ENCODE measurements at places on chromosomes 2 and 18.

DNA sequence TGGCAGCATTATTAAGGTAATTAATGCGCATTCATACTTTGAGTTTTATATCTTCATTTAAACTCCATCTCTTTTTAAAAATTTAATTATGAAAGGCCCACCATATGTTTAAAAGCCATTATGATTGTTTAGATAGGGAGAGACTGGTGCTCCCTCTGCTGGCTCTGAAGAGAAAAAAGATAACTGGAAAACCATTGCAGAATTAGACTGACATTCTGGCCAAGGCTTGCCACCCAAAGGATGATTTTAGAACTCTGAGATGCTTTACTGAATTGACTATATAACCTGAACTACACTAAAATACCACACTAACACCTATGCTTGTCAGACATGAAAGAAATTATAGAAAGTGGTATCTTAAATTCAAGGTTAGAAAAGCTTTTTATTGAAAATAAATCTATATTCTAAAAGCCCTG lies 127.6 kb upstream of the SPOPL start:
- peak; percentile 20 for DNase-seq

- no peak for DNase-seq
Measured at GRCh38 chr2:120819720-120820210, 84.1 kb downstream of the GLI2 start.

DNA sequence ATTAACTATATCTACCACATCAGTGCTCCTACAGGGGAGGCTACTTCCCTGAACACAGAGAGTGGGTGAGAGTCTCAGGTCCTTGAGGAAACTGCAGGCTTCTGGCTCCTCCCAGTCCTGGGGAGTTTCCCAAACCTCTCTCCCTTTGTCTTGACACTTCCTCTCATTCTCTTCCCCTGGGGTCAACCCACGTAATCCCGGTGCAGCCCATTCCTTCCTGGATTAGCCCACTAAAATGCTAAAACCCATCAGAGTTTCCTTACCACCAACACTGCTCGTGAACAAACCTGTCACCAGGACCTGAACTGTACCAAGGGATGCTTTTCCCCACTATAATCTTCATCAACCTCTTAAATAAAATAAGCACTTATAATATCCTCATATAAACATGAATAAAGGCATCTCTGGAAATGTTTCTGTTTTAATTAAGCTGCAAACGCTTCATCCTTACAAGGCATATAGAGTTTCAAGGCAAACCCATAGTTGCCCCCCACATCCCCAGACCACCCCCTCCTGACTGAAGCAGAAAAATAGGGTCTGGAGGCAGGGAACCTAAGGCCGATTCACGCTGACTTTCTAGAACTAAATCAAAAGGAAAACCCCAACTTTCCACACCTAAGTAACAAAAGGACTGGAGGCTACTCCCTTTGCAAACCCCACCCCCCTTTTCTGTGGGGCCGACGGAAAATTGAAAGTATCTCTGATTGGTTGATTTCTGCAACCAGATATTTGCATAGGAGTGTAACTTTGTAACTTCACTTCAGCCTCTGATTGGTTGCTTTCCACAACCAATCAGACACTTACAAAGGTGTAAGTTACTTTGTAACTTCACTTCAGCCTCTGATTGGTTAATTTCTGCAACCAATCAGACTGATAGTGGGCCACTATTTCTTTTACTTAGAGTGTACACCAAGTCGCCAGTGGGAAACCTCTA lies 19.0 kb downstream of the TMSB10 start:
- no peak for DNase-seq

GRCh38 chr2:181305301-181306123 lies 151.7 kb upstream of the ITGA4 start:
- DNase-seq: no peak

DNA sequence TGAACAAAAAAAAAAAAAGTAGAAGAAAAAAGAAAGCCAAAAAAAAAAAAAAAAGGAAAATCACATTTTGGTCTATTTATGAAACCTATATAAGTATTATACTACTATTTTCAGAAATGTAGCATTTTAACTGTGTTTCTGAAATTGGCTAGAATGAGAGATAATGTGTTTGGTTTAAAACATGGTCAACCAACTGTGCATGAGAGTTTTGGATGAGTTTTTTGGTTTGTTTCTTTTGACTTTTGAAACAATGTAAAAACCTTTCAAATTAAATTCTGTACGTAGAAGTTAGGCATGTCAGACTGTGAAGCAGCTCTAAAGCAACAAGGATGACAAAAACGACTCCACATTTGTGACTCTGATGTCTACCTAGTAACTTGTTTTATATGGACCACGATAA lies 34.6 kb downstream of the SPC25 start:
- no peak for DNase-seq

GRCh38 chr2:199772035-199772976 lies 78.7 kb downstream of the FTCDNL1 start:
- DNase-seq: no peak

DNA sequence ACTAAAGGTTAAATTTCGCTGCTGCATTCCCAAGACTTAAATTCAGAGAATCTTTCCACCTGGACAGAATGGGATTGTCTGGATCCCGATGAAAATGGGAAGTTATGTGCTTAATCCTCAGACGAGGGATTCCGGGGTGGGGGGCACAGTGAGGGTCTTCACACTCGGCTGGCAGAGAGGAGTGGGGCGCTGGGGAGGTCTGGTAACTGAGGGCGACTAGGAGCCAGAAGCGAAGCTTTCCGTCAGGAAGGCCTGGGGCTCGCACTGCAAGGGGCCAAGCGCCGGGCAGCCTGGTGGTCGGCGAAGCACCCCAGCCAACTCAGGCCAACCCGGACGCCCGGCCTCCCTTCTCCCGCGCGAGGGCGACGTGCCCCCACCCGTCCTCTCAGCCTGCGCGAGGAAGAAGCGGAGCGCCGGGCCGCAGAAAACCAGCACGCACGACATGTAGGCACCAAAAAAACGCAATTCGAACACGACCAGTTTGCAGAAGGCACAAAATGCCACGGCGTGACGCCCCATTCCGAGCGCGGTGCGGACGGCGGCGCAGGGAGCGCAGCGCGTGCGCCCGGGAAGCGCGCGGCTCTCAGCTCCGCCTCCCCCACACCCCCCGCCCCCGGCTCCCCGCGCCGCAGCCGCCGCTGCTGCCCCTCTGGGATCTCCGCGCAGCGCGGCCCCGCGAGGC lies 188.1 kb downstream of the ZEB2 start:
- DNase-seq: no peak

Data from NCI-H1694 (cell line).